ENCODE measurements at places on chromosomes 11 and 22. TPM values are rescaled to one million over a fixed set of nuclear protein-coding genes. Genes with fewer than 3 reads are reported as not detected.

DNA sequence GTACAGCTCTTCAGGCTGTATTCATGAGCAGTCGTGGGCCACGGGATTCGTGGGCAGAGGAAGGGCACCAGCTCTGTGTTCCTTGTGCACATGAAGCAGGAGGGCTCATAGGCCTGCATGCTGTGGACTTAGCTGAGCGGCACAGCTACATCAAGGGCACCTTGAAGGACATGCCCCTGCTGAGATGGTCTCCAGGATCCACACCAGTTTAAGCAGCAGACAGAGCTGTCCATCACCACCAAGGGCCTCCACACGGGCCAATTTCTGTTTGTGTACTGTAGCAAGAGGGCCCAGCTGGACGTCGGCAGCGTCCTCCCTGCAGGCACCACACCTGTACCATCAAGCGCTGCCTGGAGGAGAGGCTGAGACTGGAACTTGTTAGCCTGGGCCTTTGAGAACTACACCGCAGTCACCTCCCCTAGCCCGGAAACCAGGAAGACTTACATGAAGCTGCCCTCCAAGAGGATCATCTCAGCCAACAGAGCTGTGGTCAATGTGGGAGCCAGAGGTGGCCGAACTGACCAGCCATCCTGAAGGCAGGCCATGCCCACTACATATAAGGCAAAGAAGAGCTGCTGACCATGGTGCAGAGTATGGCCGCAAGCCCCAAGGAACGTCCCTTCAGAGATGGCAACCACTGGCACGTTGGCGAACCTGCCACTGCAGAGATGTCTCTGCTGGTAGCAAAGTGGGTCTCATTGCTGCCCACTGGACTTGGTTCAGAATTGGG, 32.7 kb upstream of the GNB1L start:
- H3K27me3 ChIP-seq: no peaks in the 10 kb centered on the region
- no peak overlapping the region for H3K4me3 ChIP-seq
- no peaks in the 10 kb centered on the region for H3K4me1 ChIP-seq
- no peak for DNase-seq
- H3K27ac ChIP-seq: no peak overlapping the region

DNA sequence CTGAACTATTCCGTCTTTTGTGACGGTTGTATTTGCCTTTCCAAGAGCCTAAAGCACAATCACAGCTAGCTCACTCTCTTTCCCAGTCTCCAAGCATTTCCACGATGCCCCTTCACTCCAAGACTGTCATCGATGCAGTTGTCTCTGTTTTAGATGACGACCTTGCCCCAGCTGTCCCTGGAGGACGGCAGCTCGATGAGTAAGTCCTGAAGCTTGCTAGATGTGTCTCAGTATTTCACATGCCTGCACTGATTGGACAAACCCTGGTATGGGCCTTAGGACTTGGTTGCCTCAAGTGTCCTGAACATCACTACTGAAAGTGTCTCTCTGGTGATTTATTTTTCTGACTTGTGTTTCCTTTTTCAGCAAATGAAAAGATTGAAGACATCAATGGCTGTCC, 129.9 kb downstream of the NAV2 start:
- no peaks in the 10 kb centered on the region for H3K36me3 ChIP-seq
- no peak overlapping the region for H3K4me3 ChIP-seq
- H3K4me1 ChIP-seq: no peaks in the 10 kb centered on the region
- DNase-seq: no peak
- H3K27ac ChIP-seq: no peak overlapping the region

- no peak for DNase-seq
- H3K4me3 ChIP-seq: no peak overlapping the region
- no peak overlapping the region for H3K27ac ChIP-seq
- no peaks in the 10 kb centered on the region for H3K27me3 ChIP-seq
- no peaks in the 10 kb centered on the region for H3K4me1 ChIP-seq
- no peaks in the 10 kb centered on the region for H3K36me3 ChIP-seq
These were observed 62.6 kb upstream of the PHF21A start for GRCh38 chr11:46183819-46184218.

The SYT8 gene
- 1.7 TPM for total RNA-seq

The OR52E8 gene
- total RNA-seq: 0.25 TPM

GRCh38 chr11:95706974-95707387, 82.6 kb downstream of the FAM76B start:
- no peak overlapping the region for H3K27ac ChIP-seq
- no peaks in the 10 kb centered on the region for H3K4me1 ChIP-seq
- DNase-seq: no peak
- no peaks in the 10 kb centered on the region for H3K36me3 ChIP-seq
- H3K27me3 ChIP-seq: no peaks in the 10 kb centered on the region
- H3K4me3 ChIP-seq: no peak overlapping the region

DNA sequence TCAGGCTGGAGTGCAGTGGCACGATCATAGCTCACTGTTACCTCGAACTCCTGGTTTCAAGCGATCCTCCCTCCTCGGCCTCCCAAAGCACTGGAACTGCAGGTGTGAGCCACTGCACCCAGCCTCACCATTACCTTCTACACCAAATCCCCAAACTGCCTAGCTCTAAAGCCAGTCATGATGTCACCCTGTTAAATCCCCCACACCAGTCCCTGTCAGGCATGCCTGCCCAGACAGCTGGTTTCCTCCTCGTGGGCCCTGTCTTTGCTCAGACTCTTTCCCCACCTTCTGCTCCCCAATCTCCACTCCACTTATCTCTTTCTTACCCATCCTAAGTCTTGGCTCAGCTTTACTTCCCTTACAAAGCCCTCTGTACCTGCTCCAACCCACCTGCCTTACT, 12.5 kb upstream of the EXPH5 start:
- no peak for DNase-seq
- H3K4me1 ChIP-seq: no peaks in the 10 kb centered on the region
- H3K36me3 ChIP-seq: no peaks in the 10 kb centered on the region
- no peak overlapping the region for H3K27ac ChIP-seq

GRCh38 chr11:63905179-63905578, 11.8 kb downstream of the RCOR2 start:
- peaks cover 38% of the 10 kb centered on the region for H3K36me3 ChIP-seq
- no peak overlapping the region for H3K27ac ChIP-seq

DNA sequence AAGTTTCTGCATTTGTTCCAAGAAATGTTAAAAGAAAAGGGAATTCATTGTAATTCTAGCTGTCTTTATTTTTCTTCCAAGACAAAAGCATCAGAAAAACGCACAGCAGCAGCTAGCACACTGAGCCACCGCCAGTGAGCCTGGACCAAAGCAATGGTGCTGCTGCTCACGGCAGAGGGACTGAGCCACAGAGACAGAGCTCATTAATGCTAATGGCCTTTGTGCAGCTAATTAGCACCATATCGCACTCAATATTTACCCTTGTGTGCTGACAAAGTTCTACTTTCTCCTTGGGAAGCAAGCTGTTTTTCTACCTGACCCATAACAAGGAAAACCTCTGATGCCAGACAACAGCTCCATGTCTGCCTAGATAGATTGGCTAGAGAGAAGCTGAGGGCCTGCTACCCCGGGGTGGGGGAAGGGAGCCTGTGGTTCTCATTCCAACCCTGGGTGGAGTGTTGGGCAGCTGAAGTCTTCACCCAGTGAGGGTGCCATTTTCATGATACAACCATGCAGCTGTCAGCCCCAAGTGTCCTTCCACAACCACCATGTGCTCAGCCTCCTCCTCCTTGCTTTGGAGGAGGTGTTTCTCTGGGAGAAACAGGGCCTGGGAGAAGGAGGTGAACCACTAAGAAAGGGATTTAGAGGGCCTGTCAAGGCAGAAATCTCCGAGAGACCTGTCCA, 131.1 kb upstream of the NCAM1 start:
- H3K36me3 ChIP-seq: no peaks in the 10 kb centered on the region
- no peaks in the 10 kb centered on the region for H3K4me1 ChIP-seq
- H3K27me3 ChIP-seq: no peaks in the 10 kb centered on the region
- DNase-seq: no peak

GRCh38 chr11:87076874-87077429, 39.2 kb downstream of the TMEM135 start:
- H3K27me3 ChIP-seq: no peaks in the 10 kb centered on the region
- no peak for DNase-seq
- no peak overlapping the region for H3K4me3 ChIP-seq
- H3K4me1 ChIP-seq: no peaks in the 10 kb centered on the region
- no peak overlapping the region for H3K27ac ChIP-seq
- H3K36me3 ChIP-seq: peaks cover 2% of the 10 kb centered on the region

The GRM5 gene
- total RNA-seq: 0.63 TPM

GRCh38 chr11:91902312-91902711, 322.3 kb upstream of the FAT3 start:
- no peaks in the 10 kb centered on the region for H3K36me3 ChIP-seq
- no peak for DNase-seq
- no peak overlapping the region for H3K4me3 ChIP-seq
